ENCODE measurements at places on chromosomes 16 and 17. TPM values are rescaled to one million over a fixed set of nuclear protein-coding genes. Genes with fewer than 3 reads are reported as not detected.

Gene LDHD
- not detected for total RNA-seq

Gene KRTAP2-3
- 0.80 TPM for total RNA-seq

DNA sequence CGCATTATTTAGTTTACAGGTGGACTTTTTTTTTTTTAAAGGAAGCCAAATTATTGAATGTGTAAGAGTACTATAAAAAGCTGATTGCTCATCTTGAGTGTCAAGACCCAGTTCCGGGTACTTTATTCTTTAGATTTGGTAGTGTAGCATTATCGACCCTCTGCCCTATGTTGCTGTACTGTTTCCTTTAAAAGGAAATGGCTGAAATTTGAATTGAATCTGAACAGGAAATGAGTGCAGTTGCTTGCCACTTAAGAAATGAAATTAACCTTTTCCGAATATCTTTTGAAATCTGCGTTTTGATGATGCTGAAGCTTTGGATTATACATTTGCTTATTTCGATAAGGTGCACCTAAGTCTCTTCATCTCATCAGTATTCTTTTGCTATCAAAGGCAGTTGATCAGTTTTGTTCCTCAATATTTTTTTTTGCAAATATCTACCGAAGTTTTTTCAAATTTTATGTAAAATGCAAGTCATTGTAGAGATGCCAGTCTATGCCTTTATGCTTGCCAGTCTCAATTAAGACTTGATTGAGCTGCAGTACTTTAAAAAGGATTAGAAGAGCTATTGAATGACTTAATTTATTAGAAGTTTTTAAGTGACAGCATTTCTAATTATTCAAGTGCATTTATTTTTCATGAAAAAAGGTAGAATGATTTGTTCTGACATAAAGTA, 1.8 kb downstream of the GGNBP2 start:
- no peak for DNase-seq

DNA sequence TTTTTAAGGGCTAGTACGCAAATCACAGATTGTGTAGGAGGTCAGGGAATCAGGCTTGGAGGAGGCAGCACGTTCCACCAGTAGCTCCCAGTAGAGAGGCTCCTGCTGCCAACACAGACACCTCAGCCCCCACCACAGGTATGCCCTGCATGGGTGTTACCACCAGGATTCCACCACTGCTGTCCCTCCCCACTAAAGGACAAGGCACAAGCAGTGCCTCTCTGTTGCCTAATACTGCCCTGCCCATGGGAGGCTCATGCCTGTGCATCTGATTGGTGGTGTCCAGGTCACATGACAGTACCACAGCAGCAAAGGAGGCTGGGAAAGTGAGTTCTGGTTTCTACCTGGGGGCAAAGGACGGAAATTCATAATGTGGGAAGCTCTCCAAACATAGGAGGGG, 33.6 kb upstream of the CACNG4 start:
- DNase-seq: no peak

DNA sequence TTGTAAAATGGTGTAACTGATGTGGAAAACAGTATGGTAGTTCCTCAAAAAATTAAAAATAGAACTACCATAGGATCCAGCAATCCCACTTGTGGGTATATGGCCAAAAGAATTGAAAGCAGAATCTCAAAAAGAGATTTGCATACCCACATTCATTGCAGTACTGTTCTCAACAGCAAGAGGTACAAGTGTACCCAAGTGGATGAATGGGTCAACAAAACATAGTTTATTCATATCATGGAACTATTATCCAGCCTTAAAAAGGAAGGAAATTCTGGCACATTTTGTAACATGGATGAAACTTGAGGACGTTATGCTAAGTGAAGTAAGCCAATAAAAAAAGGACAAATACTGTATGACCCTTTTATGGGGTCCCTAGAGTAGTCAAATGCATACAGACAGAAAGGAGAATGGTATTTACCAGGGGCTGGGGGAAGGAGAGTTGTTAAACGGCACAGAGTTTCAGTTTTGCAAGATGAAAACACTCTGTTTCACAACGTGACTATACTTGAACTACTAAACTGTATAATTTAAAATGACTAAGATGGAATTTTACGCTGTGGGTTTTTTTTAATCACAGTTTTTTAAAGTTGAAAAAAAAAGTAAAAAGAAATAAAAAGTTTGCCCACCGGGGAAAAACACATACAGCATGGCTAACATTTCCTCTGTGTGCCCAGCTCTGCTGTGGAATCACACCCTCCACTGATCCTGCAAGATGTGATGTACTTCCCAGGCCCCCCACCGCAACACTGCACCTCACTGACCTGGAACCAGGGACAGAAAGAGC, 6.1 kb downstream of the TVP23A start:
- no peak for DNase-seq

- DNase-seq: no peak
Observed at GRCh38 chr17:72184805-72185204, 64.0 kb downstream of the SOX9 start.

DNA sequence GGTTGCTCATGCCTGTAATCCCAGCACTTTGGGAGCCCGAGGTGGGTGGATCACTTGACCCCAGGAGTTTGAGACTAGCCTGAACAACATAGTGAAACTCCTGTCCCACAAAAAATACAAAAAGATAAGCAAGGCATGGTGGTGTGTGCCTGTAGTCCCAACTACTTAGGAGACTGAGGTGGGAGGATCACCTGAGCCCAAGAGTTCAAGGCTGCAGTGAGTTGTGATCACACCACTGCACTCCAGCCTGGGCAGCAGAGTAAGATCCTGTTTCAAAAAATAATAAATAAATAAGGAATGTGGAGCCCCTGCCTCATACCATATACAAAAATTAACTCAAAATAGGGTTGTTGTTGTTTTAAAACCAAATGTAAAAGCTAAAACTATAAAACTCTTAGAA, 26.2 kb upstream of the CORO1A start:
- no peak for DNase-seq

GRCh38 chr17:41917192-41917591, 1.6 kb downstream of the ACLY start:
- DNase-seq: peak; percentile 19

DNA sequence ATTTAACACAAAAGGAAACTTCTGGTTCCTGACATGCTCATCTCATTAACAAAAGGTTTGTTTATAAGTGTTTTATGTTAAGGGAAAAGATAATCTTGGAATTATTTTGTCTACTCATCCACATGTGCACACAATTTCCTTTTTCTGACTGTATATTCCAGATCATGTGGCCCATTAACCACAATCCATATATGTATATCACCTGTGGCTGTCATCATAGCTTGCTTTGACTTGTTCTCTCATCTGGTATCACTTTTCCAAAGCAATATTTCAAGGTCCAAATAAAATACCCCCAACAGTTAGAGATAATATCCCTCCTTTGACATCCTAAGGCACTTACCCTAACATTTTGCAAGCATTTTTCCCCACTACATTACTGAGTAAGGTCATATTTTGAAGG, 856.1 kb downstream of the CDH11 start:
- DNase-seq: no peak
